ENCODE measurements at places on chromosomes 12 and 14.

DNA sequence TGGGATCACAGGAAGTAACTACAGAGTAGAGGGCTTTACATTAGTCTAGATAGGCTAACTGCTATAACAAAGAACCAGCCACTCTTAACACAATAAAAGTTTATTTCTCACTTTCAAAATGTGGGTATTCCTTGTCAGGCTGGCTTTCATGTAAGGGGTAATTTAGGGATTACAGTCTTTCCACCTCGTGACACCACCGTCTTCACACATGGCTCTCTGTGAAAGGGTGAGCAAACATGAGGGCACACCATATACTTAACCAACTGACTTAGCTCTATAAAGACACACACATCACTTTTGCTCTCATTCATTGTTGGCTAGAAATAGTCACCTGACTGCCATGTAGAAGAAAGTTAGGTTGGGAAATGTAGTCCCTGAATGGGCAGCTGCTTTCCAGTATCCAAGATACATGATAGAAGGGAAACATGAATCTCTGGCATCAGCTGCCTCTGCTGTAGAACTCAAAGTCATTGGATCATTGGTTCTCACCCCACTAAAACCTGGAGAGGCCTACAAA, 66.1 kb upstream of the CRY1 start:
- no peak for DNase-seq

DNA sequence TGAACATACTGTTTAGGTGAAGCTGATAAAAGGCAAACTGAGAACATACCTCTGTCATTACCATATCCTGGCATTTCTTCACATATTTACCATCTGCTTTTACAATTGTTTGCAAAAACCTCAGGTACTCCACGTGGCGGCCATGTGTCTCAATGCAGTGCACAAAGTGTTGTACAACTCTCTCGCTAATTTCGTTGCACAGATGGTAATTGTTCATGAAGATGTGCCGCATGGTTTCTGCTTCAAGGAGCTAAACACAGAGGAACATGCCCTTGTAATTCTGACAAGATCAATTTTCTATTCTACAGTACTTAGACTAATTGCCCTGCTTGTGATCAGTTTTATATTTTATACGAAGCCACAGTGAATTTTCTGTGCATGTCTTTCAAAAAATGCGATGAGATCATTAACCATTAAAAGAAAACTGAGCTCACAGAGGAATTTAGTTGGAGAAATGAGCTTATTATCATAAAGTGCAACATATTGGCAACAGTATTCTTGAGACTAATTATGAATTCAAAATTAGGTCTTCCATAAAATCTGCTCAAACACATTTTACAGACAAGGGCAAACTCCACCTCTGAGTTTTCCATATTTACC, 233.8 kb downstream of the ITPR2 start:
- no peak for DNase-seq

GRCh38 chr14:57835766-57836165, 30.1 kb downstream of the SLC35F4 start:
- no peak for DNase-seq

- no peak for DNase-seq
Measured at GRCh38 chr14:104993808-104994591, 8.4 kb downstream of the CLBA1 start.

- no peak for DNase-seq
Measured at GRCh38 chr14:102430212-102430908, 67.6 kb downstream of the TECPR2 start.

- DNase-seq, result no peak
Measured at GRCh38 chr14:101083564-101084435, 180.3 kb upstream of the RTL1 start.
